ENCODE measurements at places on chromosomes 1 and 21.

GRCh38 chr1:24659993-24660665 lies 17.0 kb downstream of the SRRM1 start:
- no peak for DNase-seq

- no peak for DNase-seq
Measured at GRCh38 chr1:100750005-100750885, 30.7 kb downstream of the VCAM1 start.

DNA sequence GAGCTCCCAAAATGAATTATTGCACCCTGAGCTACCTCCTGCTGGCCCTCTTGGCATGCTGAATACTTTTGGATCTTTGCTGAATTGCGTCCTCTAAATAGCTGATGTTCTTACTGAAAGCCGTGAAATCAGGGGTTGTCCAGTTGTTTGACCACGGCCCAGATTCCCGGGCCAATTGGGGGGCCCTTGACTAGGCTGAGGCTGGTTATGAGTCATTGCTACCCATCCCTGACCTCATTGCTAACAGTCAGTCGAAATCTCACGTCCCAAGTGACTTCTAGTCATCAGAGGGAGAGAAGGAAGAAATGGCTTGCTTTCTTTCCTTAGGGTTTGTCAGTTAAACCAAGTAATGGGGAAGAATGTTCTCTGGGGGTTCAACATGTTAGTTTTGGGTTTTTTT lies 37.4 kb downstream of the SMYD2 start:
- DNase-seq = no peak

GRCh38 chr21:24310788-24311187 lies 1296.5 kb downstream of the MRPL39 start:
- DNase-seq = no peak

- DNase-seq = no peak
Measured at GRCh38 chr1:217895841-217896240, 264.7 kb downstream of the SPATA17 start.

DNA sequence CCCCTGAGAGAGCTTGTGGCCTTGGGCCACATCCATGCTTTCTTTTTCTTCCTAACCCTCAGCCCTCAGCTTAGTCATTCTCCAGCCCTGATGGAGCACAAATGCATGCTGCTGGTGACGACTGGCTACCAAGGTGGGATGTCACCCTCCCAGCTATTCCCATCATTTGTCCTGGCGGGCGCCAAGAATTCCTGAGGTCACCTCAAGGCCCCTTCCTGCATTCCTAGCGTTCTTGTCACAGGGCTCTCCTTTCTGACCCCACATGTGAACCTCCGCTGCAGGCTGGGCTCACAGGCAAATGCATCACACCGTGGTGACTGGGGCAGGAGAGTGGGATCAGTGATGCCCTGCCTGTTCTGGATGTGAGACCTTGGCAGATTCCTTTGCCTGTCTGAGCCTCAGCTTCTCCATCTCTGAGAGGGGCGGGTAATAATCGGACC lies 53.4 kb upstream of the IFFO2 start:
- no peak for DNase-seq

DNA sequence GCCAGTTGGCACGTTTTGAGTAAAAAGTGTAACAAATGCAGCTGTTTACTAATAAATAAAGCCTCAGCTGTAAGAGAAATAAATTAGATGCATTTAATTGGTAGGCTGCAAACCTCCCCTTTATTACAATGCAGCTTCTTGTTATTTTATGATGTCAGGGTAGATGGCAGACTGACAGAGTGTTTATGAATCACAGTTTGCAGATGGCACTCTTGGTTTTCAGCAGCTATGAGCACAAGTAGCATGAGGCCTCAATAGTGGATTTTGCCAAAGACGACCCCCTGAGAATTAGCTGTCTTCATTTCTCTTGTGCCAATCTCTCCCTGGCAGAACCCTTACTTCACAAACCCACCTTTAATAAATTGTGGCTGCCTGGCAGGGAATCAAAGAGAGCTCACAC lies 161.2 kb upstream of the C1orf87 start:
- DNase-seq = no peak

- DNase-seq = no peak
Measured at GRCh38 chr1:28836421-28836956, 24.5 kb downstream of the OPRD1 start.

DNA sequence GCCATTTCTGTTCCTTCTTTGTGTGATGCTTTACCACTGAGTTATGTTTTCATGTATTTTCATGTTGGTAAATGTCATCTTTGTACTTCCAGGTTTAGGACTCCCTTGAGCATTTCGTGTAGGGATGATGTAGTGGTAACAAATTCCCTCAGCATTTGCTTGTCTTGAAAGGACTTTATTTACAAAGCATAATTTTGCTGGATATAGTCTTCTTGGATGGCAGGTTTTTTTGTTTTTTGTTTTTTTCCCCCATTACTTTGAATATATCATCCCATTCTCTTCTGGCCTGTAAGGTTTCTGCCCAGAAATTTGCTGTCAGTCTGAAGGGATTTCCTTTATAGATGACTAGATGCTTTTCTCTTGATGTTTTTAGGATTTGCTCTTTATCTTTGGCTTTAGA lies 133.4 kb downstream of the PCBP3 start:
- no peak for DNase-seq

DNA sequence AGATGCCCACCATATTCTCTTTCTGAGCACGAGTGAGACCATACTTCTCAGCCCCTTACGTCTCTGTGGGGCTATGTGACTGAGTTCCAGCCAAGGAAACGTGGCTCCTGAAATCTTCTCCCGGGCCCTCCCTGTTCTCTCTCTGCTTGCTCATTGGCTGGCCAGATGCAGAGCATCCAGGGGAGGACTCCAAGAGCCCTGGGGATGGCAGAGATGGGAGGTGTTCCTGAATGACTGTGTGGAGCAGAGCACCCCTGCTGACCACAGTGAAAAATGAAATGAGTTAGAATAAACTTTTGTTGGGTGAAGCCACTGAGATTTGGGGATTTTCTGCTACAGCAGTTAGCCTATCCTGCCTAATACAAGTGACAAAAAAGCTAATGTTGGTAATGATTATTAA lies 23.8 kb downstream of the KIAA0040 start:
- no peak for DNase-seq

- DNase-seq = no peak
Measured at GRCh38 chr1:68101829-68102228, 51.4 kb upstream of the DIRAS3 start.

DNA sequence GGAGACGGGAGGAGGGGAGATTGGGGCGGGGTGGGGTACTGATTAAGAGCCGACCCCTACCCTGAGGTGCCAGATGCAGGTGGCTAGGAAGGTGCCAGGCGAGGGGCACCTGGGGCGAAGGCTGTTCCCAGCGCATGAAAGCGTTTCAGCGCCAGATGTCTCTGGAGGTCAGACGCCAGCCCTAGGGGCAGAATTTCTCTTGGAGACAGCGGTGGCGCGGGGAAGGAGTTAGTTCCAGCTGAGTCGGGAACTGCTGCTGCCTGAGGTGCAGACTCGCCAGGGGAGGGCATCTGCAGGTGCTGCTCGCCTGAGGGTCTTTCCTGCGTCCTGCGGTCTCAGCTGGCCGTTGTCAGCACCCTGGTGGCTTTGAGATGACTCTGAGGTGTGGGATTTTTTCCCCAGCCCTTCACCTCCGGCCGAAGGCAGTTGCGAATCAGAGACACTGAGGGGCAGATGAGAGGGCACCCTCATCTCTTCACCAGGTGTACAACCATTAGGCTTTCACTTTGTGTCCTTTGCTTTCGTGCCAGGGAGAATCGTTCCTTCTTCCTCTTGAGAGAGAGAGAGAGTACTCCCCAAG lies 539 bp downstream of the CGN start:
- DNase-seq = no peak

DNA sequence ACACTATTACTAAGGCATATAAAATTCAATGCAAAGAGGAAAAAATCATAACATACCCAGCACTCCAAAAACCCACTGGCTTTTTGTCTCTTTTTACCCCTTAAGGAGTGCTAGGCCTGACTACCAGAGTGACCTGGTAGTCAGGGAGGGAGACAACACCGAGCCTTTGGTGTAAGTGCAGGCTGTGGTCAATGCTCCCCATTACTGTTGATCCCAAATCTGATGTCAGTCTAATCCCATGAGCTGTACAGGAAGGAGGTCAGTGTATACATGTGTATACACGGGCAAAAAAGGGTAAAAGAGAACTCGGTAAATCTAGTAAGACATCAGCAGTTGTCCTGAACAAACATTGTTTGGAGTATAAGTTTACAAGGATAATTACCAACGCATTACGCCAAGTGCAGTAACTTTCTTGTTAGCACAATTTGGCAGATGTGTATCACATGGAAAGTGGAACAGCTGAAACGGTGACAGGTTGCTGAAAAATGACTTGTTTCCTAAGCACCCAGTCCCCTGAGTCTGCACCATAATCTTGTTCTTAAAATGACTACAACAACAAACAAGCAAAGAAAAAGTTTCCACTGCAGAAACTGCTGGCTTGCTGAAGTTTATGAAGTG lies 217.9 kb downstream of the KCNH1 start:
- DNase-seq = no peak

- DNase-seq = no peak
Measured at GRCh38 chr1:152347116-152347728, 12.6 kb downstream of the FLG2 start.

GRCh38 chr21:38448671-38449385 lies 49.4 kb downstream of the ERG start:
- no peak for DNase-seq

GRCh38 chr1:6526316-6526715 lies 28.0 kb downstream of the NOL9 start:
- DNase-seq = no peak

- no peak for DNase-seq
Measured at GRCh38 chr1:47659146-47659545, 221.3 kb downstream of the FOXD2 start.

GRCh38 chr1:26704629-26705028 lies 8.8 kb downstream of the ARID1A start:
- no peak for DNase-seq

DNA sequence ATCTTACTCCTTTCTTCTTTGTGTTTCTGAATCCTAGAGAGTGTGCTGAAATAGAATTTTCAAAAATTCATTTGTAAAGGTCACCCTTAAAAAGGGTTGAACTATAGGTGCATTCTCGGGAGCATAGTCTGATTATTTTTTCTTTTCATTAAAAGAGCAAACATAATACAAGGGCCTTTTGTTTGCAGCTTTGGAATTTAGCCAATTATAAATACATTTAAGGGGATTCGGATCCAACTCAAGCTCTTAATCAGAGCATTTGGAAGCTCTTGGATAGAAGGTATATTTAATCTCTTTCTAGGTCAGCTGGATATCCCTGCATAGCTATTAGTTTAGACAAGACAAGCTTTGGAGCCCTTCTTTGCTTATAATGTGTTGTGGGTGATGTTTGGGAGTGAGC lies 321.7 kb downstream of the HHAT start:
- no peak for DNase-seq

DNA sequence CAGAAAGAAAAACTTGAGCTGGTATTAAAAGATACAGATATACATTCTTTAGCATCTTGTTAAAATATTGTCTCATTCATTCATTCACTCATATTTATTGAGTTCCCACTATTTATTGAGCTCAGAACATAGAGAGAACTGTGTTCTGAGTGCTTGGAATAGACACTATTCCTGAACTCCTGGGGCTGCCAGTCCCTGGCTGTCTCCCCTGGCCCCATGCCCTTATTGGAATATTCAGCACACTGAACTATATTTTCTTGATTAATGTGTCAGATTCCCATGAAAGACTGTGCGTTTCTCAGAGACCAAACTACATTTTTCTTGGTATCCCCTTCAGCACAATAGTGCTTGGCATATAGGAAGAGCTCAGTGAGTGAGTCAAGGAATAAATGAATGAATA lies 44.0 kb upstream of the DAB1 start:
- DNase-seq = no peak
